ENCODE measurements at places on chromosomes 1 and 21.

DNA sequence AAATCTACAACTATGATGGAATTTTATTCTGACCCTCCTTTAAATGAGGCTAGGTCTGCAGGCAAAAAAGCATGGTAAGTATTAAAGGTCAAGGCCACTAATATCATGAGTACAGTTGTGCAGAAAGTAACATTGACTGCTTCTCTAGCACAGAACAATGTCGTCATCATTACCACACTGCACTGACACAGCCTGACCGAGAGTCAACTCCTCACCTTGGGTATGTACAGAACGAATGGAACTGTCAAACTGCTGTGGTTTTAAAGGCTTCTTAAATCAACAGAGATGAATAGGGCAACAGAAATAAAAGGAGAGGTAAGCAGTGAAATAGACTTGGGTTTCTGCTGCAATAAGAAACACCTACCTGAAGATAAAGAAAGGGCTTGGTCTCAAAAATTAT, 88.8 kb downstream of the TBX15 start:
- no peak for DNase-seq

DNA sequence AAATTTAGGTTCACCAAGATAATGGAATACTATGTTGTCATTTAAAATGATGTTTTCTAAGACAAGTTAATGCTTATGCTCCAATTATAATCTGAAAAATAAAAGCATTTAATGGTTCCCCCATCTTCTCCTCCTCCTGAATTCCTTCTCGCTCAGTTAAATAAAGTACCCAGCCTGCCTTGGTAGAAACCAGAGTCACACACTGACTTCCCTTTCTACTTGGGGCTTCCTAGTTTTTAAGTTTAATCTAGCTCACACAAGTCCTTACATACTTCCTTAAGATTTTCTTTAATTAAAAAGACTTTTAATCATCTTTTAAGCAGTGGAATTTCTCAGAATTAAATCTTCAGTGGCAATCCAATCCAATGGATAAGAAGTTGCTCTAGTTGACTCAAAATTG, 32.9 kb downstream of the CD58 start:
- DNase-seq = no peak

- no peak for DNase-seq
Measured at GRCh38 chr1:14741082-14741481, 142.6 kb downstream of the KAZN start.

GRCh38 chr1:57945045-57945444, 521.2 kb upstream of the DAB1 start:
- DNase-seq = no peak

DNA sequence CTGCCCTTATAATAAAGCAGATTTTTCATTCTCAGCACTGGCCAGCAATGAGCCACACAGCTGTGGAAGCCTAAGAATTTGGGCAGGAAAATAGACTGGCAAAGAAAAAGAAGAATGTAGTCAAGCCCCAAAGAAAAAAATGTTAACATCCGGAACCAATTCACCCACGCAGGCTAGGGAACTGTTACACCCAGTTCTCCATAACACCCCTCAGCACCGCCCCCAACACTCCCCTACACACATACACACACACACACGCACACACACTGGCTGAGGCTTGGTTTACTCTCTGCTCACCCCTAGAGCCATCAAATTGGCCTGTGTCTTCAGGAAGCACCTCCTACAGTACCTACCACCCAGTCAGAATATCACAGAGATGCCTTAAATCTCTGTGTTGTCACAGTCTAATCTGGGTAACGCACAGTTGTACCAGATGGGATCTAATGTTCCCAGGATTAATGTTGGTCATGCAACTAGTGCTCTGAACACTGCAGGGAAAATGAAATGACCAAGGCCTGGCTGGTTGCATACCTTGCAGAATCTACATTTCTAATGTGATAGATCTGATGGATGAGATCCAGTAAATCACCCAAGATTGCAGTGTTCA, 14.5 kb downstream of the TBX15 start:
- no peak for DNase-seq

DNA sequence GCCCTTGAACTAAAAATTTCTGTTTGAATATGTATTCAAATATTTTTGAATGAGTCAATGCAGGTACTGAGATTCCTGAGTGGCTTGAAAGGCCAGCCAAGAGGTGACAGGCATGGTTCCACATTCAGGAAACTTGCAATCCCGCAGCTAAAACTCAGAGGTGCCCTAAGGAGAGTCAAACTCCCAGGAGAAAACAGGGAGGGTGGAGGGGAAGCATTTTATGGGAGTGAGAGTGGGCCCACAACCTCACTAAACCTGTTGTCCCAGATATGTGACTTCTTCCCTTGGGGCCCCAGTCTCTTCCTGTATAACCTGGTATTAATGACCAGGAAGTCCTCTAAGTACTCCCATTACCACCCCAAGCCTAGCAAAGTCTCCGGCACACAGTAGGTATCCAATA, 189.6 kb downstream of the PLPP3 start:
- no peak for DNase-seq

- no peak for DNase-seq
Measured at GRCh38 chr1:241999026-241999425, at the start of gene MAP1LC3C. TSS of gene MAP1LC3C (minus strand) at chr1:241999098. CDS start at chr1:241999008, 90 bp downstream.

- no peak for DNase-seq
Measured at GRCh38 chr1:89287181-89288050, 14.8 kb upstream of the GBP5 start.

DNA sequence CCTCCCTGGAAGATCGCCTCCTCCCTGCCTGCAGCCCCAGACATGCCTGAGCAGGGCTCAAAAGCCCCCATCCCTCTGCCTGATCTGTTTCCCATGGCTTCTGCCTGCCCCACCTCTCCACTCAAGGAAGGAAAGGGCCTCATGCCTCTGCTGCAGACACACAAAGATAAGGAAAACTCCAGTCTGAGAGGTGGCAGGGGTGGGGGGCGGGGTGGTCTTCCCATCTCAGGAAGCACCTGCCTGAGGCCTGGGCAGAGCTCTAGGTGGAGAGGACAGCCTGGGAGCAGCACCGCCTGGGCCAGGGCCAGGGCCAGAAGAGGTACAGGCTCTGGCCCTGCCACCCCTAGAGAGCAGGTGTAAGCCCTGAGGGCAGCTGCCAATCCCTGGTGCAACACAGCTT, 4.1 kb upstream of the GJB3 start:
- DNase-seq = no peak

DNA sequence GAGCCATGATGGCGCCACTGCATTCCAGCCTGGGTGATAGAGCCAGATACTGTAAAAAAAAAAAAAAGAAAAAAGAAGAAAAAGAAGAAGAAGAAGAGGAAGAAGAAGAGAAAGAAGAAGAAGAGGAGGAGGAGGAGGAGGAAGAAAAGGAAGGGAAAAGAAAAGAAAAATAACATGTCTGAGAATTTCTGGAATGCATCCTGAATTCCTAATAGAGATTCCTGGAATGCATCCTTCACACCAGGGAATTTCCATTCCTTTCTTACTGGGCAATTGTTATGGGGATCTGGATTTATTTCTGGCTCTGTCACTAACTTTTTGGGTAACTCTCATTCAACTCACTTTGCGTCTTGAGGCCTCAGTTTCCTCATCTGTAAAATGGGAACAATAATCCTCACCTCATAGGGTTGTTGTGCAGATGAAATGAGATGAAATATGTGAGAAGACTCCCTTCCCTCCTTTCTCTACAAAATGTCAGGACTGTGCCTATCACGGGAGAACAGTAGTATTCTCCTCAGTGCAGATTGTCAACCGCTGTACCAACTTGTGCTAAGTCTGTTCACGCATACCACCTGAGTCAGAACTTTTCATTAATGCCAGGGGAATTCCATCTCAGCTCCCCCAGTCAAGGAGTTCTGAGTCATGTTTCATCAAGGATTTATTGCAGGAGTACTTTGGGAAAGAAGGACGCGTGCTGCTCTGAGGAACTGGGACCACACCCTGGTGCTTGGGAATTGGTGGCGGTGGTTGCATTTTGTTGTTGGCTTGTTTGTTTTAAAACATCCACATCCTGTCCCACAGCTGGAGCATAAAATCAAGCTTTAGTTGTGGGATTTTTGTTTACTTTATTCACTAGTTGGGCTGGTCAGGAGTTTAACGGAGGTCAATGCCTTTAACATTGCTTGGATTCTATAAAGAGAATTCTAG, 42.4 kb upstream of the ROR1 start:
- no peak for DNase-seq

DNA sequence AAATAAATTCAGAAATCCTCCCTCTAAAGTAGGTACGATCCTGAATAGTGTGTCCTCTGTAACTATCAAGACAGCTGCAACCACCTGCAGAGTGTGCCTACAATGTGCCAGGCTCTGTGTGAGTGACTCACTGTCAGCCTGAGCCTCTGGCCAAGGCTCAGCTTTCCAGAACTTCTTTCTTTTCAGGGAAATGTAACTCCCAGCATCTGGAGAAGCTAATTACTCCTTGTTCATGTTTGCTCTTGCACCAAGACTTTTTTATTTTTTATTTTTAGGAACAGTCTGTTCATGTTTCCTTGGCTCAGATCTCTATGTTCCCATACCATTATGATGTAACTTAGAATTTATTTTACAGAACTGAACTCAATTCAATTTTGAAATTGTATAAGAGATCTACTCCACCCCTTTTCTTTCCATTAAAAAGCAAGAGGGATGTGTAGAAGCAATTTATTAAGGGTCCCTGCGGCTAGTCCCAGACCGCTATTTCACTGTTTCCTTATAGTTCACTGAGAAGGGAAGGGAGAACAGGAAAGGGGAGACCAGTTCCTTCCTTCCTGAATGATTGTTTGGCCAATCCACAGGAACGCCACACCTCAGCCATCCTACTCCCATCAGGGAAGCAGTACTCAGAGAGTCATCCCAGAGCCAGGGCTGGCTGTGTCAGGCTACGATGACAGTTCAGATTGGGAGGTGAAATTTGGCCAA, 112.4 kb upstream of the ZNF648 start:
- DNase-seq = no peak

DNA sequence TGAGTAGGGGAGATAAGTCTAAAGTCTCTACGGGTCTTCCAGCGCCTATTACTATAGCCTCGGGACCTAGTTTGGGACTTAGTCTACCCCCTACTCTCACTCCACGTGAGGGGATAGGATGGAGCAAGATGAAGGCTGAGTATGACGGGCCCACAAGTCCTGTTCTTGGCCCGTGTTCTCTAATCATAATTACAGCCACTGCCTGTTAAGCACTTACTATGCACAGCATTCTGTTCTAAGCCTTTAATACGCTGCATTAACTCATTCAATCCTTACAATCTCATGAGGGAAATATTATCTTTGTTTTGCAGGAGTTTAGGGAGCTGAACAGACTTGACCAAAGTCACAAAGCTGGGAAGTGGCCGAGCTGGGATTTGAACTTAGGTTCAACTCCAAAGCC, 23.9 kb upstream of the EPB41 start:
- no peak for DNase-seq

DNA sequence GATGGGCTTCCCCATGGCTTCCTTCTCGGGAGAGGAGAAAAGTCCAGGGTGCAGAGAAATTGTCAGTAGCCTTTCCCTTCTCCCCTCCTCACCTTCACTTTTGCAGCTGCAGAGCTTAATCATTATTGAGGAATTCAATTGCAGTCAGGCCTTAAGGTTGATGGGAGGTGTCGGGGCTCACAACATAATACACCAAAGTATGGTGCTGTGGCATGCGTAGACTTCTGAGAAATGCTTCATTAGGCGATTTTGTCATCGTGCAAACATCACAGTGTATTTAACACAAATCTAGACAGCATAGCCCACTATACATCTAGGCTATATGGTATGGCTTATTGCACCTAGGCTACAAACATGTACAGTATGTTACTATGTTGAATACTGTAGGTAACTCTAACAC, 100.2 kb upstream of the PPM1J start:
- DNase-seq = no peak

- no peak for DNase-seq
Measured at GRCh38 chr1:69491416-69491815, 76.3 kb upstream of the LRRC7 start.

GRCh38 chr21:21003701-21004100, 5.5 kb downstream of the NCAM2 start:
- DNase-seq = no peak

- no peak for DNase-seq
Measured at GRCh38 chr21:16072737-16073136, 343.0 kb downstream of the USP25 start.

DNA sequence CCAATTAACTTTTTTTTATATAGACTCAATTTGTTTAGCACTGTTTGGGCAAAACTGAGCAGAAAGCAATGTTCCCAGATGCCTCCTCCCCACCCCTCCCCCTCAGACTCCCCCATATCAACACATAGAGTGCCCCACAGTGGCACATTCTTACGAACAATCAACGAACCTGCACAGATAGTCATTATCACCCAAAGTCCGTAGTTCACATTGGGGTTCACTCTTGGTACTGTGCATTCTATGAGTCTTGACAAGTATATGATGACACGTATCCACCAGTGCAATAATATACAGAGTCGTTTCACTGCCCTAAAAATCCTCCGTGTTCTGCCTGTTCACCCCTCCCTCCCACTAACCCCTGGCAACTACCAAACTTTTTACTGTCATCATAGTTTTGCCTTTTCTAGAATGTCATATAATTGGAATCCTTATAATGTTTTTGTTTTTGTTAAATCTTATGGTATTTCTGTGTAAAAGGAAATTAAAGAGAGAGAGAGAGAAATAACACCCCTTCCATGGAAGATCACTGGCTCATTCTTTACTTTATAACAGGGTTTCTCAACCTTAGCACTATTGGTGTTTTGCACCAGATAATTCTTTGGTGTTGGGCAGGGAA, 37.2 kb upstream of the HNRNPU start:
- no peak for DNase-seq

- DNase-seq = no peak
Measured at GRCh38 chr21:16502273-16502672, 772.5 kb downstream of the USP25 start.

DNA sequence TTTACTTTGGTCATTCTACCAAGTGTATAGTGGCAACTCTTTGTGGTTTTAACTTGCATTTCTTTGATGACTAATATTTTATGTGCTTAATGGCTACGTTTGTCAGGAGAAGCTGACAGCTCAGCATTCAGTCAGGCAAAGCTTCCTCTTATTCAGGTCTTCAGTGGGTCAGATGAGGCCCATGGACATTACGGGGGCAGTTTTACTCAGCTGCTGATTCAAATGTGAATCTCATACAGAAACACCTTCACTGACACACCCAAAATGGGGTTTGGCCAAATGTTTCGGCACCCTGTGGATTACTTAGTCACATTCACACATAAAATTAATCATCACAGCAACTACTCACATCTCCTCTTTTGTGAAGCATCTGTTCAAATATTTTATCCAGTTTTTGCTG, 104.9 kb upstream of the PLD5 start:
- no peak for DNase-seq

DNA sequence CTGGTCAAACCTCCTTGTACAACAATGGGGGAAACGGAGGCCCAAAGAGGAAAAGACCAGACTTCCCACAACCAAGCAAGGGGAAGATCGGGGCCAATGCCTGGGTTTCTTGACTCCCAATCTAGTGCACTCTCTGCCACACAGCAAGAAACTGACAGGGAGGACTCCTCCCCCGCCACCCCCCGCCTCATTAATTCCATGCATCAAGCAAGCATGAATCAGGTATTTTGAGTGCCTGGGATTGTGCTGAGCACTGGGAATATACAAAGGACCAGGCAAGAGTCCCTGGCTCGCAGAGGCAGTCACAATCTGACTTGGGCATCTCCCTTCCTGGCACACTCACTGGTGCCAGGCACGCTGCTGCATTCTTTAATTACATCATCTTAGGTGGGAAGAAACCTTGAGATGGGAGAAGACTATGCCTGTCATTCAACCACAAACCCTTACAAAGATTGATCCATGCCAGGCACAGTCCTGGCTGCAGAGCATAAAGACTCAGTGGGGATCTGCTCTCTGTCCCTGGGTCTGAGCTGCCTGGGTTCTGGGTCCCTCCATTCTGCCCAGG, 4.4 kb upstream of the KCNC4 start:
- DNase-seq = no peak

GRCh38 chr1:196409586-196409985, 198.7 kb downstream of the KCNT2 start:
- DNase-seq = no peak

Measured in effector CD4-positive, alpha-beta T cell (primary cell).